ENCODE measurements at places on chromosomes 12 and 14.

- no peak for DNase-seq
These were observed 11.2 kb upstream of the RNU6-7 start for GRCh38 chr14:32190673-32191072.

GRCh38 chr12:131753005-131753404 is 42.1 kb downstream of the SFSWAP start:
- no peak for DNase-seq

DNA sequence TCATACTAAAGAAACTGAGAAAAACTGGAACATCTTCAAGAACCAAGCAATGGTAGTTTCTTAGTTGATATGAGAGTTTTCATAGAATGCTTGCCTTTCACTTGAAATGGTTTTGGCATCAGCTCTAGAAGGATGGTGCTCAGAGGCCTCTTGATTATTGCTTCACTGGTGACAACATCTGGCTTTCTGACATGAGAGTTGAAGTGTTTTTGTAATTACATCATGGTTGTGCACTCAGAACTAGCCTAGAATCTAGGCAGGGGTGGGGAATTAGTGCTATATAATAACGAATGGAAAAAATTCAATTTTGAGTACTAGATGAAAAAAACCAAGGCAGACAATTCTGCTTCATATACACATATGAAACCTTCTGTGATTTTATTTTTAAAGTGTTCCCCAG is 172.8 kb upstream of the LMNTD1 start:
- DNase-seq, result no peak

- DNase-seq, result no peak
These were observed 269.6 kb upstream of the PPFIA2 start for GRCh38 chr12:82028772-82029171.

- DNase-seq, result no peak
These were observed 16.5 kb downstream of the JAG2 start for GRCh38 chr14:105151838-105152793.

GRCh38 chr12:132673288-132674179 is 13.6 kb downstream of the POLE start:
- no peak for DNase-seq

DNA sequence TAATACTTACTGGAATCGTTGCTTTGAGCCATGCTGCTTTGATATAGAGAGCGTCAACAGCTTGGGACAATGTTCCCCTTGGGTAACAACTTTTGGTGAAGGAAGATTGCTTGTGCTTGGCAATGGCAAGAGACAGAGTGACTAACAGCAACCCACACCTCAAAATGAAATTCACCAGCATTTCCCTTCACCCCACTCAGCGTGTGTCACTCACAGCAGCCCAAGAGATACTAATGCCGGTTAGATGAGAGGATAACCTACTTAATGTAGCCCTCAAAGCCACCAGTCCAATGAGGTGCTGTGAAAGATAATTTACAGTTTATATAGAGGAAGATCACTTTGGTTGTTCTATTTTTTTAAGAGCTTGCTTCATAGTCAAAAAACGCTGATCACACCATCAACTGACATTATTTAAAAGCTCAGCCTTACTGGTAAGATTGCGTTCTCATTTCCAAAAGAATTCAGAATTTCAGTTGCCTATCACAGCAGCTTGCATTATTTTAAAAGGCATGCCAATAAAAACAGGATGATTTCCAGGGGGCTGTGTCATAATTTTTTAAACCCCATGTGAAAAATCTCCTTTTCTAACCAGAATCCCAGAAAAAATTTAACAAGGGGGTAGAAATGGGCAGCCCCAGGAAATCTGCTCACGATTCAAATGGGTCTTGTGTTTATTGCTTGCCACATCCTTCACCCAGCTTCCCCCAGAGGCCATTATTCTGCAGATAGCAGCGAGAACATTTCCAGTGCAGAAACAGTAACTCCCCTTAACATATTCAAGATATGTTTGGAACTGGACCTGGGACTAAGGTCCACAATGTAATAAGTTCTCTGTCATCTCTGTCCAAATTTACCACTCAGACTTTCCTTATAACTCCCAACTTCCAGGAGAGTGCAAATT is at the start of gene IL26:
TSS of gene IL26 (minus strand) at position 235 of the 901 bp plus-strand sequence. CDS start at position 181, 54 bp downstream.
- DNase-seq, result no peak

DNA sequence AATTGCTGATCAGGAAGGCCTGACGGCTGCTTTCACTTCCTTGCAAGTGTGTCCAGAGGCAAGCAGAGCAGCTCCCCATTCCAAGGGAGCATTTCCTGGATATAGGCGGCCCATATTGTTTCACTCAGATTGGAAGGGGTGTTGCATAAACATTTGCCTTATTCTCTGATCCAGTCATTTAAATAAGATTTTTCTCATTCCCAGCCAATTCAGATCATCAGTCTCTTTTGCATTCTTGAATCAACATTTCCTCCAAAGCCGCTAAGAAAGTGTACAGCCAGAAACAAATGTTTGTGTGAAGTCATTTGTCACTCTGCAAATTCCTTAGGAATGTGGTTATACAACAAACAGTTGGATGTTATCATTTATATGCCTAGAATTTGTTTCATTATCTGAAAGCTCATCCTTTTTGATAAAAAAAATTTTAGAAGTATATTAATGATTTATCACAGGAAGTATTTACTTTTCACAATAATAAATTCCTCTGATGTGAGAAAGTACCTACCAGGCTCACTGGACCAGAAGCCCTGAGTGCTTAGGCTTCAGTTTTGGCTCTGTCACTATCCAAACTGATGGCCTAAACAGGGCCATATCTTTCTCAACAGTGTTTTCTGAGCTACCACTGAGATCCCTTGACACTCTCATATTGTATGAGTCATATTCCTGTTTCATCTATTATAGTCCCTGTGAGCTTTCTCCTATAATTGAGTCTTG is 379.6 kb downstream of the CCDC91 start:
- DNase-seq, result no peak

GRCh38 chr12:3770891-3771290 is 18.0 kb upstream of the CRACR2A start:
- DNase-seq, result no peak

DNA sequence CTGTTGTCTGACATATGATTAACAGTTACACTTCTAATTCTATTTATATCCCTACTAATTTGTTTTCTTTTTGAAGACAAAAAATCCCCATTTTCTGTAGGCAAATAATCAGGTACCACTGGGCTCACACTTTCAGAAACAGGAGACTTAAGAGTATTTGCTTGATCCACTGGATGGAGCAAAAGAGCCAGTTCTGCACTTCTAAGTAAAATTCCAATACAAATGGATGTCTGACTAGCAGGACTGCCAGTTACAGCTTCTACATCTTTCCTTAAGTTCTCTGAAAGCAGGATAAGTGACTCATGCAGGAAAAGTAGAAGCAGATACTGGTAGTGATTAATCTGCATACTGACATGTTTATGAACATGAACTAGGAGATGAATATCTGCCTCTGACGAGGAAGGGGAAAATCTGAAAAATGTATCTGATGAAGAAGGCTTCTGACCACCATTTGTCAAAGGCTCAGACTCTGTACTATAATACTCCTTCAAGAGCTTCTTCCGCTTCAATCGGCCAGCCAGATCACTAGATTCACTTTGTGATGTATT is 73.8 kb upstream of the ANKS1B start:
- no peak for DNase-seq

- DNase-seq, result no peak
These were observed 162.3 kb downstream of the PTCSC3 start for GRCh38 chr14:36014236-36014635.

DNA sequence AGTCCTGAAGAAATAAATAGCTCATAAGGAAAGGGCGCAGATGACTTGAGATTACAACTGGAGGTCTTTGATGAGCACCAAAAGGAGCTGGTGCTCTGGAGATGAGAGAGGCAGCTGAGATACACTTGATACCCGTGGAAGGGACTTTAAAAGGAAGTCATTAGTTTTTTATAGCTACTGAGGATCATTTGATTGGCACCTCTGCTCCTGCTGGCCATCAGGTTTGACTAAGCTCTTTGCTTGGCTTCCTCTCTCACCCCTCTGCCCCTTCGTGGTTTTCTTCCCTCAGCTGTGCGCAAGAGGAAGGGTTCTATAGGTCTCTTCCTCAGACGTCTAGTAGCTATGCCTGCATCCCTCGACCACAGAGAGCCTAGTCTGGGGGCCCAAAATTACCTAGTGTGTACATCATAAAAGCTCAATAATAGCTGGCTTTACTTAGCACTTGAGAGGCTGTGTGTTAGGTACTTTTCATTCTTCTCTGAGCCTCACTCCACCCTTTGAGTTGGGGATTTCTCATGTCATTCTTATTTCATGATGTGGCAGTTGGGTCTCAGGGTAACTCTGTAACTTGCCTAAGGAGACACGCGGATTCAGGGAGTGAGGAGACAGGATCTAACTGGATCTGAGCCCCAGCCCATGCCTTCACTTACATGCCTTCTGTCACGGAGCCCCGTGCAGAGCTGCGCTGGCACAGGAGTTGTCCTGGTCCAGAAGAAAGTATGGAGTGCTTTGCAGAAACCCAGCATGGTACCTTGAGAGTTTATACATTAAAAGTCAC is 68.4 kb upstream of the ASPG start:
- DNase-seq, result no peak

- DNase-seq, result no peak
These were observed 153.6 kb upstream of the FKBP4 start for GRCh38 chr12:2641207-2641606.

DNA sequence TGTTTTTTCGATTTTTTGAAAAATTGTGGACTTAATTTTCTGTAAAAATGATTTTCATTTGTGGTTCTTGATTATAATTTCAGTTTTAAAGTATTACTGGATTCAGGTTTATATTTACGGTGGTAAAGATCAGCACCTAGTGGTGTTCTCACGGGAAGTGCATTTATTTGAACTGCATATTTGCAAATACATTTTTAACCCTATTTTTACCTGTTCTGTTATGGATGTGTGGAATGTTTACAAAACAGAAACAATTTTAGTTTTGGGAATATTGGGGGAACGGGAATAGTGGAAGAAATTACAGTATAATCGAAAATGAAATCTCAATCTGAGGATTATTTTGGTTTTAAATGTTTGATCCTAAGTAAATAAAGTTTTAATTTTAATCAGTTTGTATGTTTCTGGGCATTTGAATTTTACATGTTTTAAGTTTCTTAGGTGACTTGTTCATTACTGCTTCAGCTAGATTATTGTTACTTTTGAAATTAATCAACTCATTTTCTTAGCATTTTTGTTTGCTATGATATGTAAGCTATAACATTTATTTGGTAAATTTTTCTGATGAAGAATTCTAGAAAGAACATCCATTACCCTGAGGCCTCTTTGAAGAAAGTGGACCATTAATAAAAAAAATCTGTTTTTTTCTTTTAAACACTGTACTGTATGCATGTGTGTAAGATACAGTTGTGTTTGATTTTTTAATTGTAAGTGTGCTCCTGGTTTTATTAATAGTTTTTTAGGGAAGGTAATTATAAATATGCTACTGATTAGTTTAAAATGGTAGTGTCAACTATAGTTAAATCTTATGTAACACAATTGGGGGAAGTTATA is 942 bp downstream of the ATF7IP start:
- no peak for DNase-seq

DNA sequence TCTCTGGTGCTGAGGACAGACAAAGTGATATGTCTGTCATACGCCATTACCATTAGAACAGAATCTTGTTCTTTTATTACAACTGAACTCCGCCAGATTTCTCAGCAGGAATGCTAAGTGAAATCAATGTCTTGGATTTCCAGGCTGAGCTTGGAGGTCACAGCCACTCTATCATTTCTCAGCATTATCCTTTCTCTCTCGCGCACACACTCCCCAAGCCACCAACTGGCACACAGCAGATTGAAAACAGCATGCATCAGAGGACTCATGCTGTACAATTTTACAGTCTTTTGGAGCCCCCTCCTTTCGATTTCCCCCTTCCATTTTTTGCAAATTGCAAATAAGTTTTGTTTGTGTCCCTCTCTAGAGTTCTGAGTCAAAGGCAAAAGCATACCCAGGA is 348.6 kb downstream of the SOX5 start:
- no peak for DNase-seq

DNA sequence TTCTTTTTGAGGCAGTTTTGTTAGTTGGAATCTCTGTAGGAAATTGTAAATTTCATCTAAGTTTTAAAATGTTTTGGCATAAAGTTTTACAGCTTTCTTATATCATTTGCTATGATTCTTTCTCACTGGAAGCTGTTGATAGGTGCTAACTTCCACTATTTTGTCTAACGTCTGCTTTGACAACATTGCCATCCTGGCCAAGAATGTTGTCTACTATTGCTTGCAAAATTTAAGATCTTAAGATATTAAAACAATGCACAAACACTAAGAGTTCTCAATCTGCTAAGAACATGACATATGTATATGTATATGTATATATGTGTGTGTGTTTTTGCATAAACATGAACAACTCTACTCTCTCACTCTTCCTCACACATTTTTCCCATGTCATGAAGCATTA is 64.1 kb upstream of the MDGA2 start:
- no peak for DNase-seq

DNA sequence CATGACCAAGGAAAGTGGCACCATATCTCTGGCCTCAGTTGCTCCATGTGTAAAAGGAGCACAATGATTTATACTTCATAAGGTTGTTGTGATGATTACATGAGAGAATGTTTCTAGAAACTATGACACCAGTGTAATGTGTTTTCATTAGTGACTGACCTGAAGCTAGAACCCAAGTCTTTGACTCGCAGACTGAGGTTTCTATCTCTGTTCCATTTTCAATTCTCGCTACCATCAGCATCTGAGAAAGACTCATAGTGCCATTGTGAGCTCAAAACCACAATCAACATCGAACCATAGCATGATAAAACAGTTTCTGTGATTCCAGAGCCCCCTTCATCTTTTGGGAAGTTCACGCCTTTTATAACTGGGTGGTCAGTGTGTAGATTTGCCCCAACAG is 53.8 kb downstream of the STAB2 start:
- no peak for DNase-seq

Data from ascending aorta (tissue), 2 donors.